Natural killer cell (primary cell): ENCODE measurements at places on chromosomes 11 and 22. TPM values are rescaled to one million over a fixed set of nuclear protein-coding genes. Genes with fewer than 3 reads are reported as not detected.

DNA sequence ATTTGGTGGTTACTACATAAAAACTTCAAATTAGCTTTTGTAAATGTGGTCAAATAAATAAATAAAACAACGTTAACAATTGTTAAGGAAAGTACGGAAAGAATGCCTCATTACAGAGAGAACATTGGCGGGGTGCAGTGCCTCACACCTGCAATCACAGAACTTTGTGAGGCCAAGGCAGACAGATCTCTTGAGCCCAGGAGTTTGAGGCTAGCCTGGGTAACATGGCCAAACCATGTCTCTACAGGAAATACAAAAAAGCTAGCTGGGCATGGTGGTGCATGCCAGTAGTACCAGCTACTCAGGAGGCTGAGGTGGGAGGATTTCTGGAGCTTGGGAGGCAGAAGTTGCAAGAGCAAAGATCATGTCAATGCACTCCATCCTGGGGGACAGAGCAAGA lies 59.4 kb upstream of the VPREB1 start:
- H3K36me3 ChIP-seq, result no peaks in the 10 kb centered on the region
- no peaks in the 10 kb centered on the region for H3K4me1 ChIP-seq
- no peaks in the 10 kb centered on the region for H3K27me3 ChIP-seq
- no peak overlapping the region for H3K27ac ChIP-seq

The BAD gene
- total RNA-seq, result 30.6 TPM

DNA sequence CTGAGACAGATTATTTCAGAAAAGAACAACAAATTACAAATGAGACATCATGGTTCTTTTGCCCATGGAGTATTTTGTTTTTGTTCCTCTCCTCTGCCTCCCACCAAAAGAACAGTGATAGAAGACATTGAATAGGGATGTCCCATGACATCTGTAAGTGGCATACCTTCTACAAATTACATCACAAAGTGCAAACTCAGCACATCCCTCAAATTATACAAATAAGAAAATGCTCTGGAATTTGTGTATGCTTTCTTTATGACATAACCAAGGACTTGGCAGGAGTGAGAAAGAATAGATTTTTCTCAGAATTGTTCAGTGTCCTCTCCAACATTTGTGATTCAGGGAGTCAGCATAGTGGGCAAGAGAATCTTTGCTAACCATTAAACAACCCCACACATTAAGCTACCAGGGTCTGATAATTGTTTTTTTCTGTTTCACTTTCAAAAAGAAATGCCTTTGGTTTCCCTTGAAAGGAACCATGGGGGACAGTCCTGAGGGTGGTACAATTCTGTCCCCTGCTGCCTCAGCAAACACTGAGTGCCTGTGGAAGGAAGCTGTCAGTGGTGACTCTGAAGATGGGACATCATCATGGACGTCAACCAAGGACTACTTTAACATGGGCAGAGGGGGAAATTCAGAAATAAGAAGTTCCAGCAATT lies 430.3 kb downstream of the AASDHPPT start:
- H3K27me3 ChIP-seq, result no peaks in the 10 kb centered on the region
- no peaks in the 10 kb centered on the region for H3K36me3 ChIP-seq
- no peak overlapping the region for H3K27ac ChIP-seq

DNA sequence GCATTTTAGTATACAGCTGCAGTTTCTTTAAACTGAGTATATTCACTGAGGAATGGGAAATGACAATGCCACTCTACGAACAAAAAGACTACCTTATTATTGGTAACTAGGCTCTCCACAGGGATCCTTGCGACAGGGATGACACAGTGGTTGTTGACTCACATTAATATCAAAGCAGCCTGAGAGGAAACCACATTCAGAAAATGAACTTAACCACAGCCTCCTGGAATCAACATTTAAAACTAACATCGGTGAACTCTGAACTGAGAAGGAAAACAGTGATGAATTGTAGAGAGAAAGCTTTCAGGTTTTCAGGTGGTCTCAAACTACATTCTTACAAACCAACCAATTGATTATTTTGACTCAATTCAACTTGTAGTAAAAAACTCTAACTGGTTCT lies 90.3 kb upstream of the MTMR2 start:
- no peaks in the 10 kb centered on the region for H3K36me3 ChIP-seq
- peak; percentile 76 for DNase-seq
- H3K27ac ChIP-seq, result no peak overlapping the region
- no peaks in the 10 kb centered on the region for H3K27me3 ChIP-seq

The RBM4B gene
- 11.1 TPM for total RNA-seq

DNA sequence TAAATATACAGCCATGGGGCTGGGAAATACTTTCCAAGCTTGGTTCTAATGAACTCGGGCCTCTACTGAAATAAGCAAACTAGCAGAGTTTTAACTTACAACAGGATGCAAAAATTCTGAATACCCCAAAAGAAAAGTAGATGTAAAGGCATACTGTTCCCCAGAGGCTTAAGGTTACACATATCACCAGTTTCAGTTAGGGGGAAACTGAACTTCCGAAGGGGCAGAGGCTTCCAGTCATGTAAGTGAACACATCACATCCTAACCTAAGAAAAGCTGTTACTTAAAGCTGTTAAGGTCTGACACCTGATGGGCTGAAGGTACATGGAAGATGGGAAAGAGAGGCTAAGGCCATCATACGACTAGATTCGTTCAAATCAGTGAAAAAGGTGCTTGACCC lies 2.3 kb downstream of the GAB2 start:
- H3K36me3 ChIP-seq, result no peaks in the 10 kb centered on the region
- H3K4me1 ChIP-seq, result peaks cover 20% of the 10 kb centered on the region
- no peak overlapping the region for H3K4me3 ChIP-seq

The CDC42EP1 gene
- total RNA-seq, result 0.27 TPM

- H3K4me3 ChIP-seq, result no peak overlapping the region
- no peak for DNase-seq
- H3K27ac ChIP-seq, result no peak overlapping the region
- no peaks in the 10 kb centered on the region for H3K4me1 ChIP-seq
- peaks cover 18% of the 10 kb centered on the region for H3K36me3 ChIP-seq
- no peaks in the 10 kb centered on the region for H3K27me3 ChIP-seq
These were observed 29.5 kb downstream of the DGCR2 start for GRCh38 chr22:19092725-19093124.

DNA sequence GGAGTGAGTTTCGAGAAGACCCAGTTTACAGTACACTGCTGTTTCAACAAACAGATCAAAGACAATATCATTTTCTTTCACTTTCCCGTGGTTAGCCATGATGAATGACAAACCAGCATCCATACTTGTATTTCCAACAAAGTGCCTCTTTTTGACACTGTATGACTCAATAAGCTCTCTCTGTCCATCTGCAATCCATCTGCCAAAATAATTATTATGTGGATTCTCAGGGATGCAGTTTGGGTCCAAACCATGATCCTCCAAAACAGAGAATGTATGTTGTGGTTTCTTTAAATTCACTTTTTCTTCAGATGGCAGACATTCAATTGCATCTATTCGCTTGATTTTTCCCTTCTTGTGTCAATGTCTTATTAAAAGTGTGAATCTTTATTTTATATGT lies 37.8 kb upstream of the RASD2 start:
- H3K27ac ChIP-seq, result no peak overlapping the region
- no peak for DNase-seq
- no peaks in the 10 kb centered on the region for H3K27me3 ChIP-seq
- no peaks in the 10 kb centered on the region for H3K4me1 ChIP-seq
- no peaks in the 10 kb centered on the region for H3K36me3 ChIP-seq

- no peak for DNase-seq
- H3K4me3 ChIP-seq, result no peak overlapping the region
- no peaks in the 10 kb centered on the region for H3K27me3 ChIP-seq
- H3K36me3 ChIP-seq, result no peaks in the 10 kb centered on the region
These were observed 707.5 kb upstream of the LUZP2 start for GRCh38 chr11:23789200-23789853.

DNA sequence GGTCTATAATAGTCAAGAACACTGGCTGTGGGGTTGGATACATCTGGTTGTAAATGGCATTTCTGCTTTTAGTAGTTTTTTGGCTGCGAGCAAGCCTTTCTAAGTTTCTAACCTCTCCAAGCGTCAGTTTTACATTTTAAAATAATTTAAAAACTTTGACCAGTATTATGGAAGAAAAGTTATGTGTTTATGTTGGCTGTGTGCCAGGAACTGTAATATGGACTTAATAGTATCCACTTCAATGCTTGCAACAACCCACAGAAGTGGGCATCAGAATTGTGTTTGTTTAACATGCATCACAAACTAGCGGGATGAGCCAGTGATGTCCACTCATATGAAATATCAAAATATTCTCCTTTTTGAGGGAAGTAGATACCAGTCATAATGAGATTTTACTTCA lies 844.2 kb downstream of the JRKL start:
- H3K4me3 ChIP-seq, result no peak overlapping the region
- no peak for DNase-seq
- H3K4me1 ChIP-seq, result no peaks in the 10 kb centered on the region
- no peaks in the 10 kb centered on the region for H3K36me3 ChIP-seq
- H3K27ac ChIP-seq, result no peak overlapping the region

DNA sequence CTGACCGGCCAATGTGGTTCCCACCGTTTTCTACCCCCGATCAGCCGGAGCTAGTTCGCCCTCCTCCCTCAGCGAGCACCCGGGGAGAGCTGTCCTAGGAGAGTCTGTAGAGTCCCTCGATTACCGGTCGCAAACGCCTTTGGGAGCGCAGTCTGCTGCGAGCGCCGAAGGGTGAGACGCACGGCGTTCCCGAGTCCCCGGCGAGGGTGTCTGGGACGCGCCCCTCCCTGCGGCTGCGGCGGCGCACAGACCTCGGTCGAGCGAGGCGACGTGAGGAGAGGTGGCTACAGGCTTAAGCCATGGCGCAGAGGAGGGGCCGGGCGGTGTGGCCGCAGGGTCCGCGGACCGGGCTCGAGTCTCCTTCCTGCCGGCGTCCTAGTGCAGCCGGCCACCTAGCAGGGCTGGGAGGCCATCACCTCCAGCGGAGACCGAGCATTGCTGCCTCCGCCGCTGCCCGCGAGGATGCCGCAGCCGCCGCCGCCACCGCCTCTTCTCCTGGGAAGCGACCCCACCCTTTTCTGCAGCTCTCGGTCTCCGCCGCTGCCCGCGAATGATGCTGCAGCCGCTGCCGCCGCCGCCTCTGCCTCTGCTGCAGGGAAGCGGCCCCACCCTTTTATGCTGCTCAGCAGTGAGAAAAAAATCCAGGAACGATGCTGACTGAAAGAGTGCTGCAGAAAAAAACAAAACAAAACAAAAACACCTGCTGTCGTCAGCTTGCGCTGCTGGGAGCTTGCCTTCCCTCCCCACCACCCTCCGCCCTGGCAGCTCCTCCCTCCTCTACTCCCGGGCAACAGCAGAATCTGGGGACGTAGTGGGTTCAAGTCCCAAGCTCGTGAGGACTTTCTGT lies at the start of gene MAP6:
Gene MAP6 (minus strand): TSS at position 588 of the 847 bp plus-strand sequence. CDS start 669 bp downstream, outside the sequence.
- no peak within 1 kb of the TSS for H3K27ac ChIP-seq
- H3K27me3 ChIP-seq, result peaks cover 22% of the 10 kb centered on the region

DNA sequence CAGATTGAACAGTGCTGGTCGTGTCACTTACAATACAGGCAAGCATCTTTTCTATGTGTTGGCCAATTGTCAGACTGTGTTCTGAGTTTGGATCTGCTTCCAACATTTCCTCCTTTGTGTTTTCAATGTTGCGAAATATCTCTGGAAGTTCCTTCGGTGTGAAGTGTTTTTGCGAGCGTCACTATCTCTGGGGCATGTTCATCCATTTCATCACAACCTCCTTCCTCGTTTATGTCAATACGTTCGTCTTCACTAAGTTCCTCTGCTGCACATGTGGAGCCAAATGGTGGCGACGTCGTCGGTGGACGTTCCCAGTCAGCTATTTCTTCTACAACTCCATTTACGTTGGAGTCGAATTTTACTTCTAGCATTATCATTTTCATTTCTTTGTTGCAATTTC lies 100.2 kb upstream of the LMO1 start:
- no peaks in the 10 kb centered on the region for H3K36me3 ChIP-seq
- H3K4me3 ChIP-seq, result no peak overlapping the region
- H3K27me3 ChIP-seq, result no peaks in the 10 kb centered on the region
- no peak overlapping the region for H3K27ac ChIP-seq
- DNase-seq, result no peak
- H3K4me1 ChIP-seq, result peaks cover 2% of the 10 kb centered on the region

The OR4D5 gene
- not detected for total RNA-seq

DNA sequence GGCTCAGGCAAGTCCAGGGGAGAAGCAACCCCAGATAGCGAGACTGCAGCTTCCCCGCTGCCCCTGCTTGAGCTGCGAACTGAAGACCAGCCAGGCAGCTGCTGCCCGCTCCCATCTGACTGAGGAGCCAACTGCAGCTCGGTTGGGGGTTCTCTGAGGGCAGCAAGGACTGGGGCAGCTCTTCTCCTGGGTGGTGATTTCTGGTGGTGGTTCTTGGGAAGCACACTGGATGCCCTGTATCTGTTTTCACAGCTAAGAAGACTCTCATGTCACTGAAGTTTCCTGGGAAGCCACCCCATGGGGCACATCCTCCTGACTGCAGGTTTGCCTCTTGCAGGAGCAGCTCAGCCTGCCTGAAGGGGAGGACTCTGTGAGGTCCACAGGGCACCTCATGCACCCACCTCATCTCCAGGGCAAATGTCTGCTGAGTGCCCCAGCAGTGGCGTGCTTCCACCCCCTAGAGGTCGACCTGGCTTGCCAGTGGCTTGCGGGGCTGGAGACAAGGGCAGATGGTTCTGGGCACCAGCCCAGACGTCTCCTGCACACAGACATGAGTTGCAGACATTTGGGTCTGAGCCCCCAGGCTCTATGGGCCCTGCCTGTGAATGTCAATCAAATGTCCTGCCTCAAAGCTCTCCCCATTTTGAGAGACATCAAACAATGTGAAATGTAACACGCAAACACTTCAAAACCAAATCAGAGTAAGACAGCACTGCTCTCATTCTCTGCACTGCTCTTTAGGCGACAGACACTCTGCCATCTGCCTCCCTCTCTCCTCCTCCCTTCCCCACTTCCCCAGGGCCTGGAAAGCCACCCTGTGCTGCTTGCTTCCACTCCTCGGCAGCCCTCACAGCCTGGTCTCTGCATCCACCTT lies 800.9 kb downstream of the BRD1 start:
- H3K4me3 ChIP-seq, result no peak overlapping the region
- no peaks in the 10 kb centered on the region for H3K36me3 ChIP-seq
- H3K27me3 ChIP-seq, result no peaks in the 10 kb centered on the region
- no peak overlapping the region for H3K27ac ChIP-seq
- DNase-seq, result no peak

The ZNF214 gene
- total RNA-seq, result not detected

The SCGB1A1 gene
- not detected for total RNA-seq

The GAL3ST1 gene
- not detected for total RNA-seq

The UQCR10 gene
- total RNA-seq, result 33.6 TPM

GRCh38 chr11:44977493-44977984 lies 26.9 kb upstream of the TP53I11 start:
- peaks cover 77% of the 10 kb centered on the region for H3K4me1 ChIP-seq
- no peak overlapping the region for H3K4me3 ChIP-seq
- no peaks in the 10 kb centered on the region for H3K27me3 ChIP-seq
- no peaks in the 10 kb centered on the region for H3K36me3 ChIP-seq

The POLD4 gene
- total RNA-seq, result 45.8 TPM

- DNase-seq, result no peak
- no peaks in the 10 kb centered on the region for H3K36me3 ChIP-seq
- peaks cover 50% of the 10 kb centered on the region for H3K4me1 ChIP-seq
- H3K27ac ChIP-seq, result no peak overlapping the region
These were observed 14.4 kb upstream of the UCP3 start for GRCh38 chr11:74023276-74023675.

GRCh38 chr11:91717169-91717568 lies 507.4 kb upstream of the FAT3 start:
- no peaks in the 10 kb centered on the region for H3K36me3 ChIP-seq
- no peaks in the 10 kb centered on the region for H3K4me1 ChIP-seq
- H3K27ac ChIP-seq, result no peak overlapping the region
- no peak overlapping the region for H3K4me3 ChIP-seq

GRCh38 chr22:36435516-36436415 lies 45.7 kb downstream of the TXN2 start:
- peaks cover 21% of the 10 kb centered on the region for H3K4me1 ChIP-seq
- H3K36me3 ChIP-seq, result no peaks in the 10 kb centered on the region
- peak overlapping the region; percentile 42 for H3K27ac ChIP-seq
- no peaks in the 10 kb centered on the region for H3K27me3 ChIP-seq
